Epithelial cell of proximal tubule (primary cell): ENCODE measurements at places on chromosomes 5 and 9. TPM values are rescaled to one million over a fixed set of nuclear protein-coding genes. Genes with fewer than 3 reads are reported as not detected.

- no peak for DNase-seq
Observed at GRCh38 chr9:126406075-126406667, 79.5 kb downstream of the MVB12B start.

DNA sequence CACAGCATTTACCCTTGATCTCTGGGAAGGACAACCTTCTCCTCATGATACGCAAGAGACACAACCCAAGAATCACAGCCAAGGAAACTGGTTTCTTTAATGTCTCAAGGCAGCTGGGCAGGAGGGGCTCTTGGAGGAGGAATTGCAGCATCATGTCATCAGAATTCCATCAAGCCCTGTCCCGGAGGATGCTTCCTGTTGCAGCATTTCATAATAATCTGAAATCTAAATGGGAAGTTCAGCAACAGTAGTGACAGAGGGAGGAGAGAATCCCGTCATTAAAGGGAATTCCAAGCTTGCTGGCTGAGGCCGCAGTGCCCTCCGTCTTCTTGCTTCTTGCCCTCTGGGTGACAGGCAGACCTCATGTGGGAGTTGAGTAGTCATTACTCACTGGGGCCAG, 192.7 kb downstream of the TENT4A start:
- peak; percentile 6 for DNase-seq

DNA sequence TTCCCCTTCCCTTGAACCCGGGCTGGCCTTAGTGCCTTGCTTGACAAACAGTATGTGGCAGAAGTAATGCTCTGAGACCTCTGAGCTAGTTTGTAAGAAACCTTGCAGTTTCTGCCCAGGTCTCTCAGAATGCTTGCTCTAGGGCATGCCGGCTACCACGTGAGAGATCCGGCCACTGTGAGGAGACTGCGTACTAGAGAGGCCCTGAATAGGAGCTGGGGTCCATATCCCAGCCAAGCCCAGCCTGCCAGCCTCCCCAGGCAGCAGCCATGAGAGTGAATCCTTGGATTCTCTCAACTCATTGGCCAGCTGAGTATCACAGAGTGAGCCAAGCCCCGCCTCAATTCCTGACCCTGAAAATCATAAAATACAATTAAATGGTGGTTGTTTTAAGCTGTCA, 16.0 kb upstream of the COL15A1 start:
- DNase-seq = no peak

DNA sequence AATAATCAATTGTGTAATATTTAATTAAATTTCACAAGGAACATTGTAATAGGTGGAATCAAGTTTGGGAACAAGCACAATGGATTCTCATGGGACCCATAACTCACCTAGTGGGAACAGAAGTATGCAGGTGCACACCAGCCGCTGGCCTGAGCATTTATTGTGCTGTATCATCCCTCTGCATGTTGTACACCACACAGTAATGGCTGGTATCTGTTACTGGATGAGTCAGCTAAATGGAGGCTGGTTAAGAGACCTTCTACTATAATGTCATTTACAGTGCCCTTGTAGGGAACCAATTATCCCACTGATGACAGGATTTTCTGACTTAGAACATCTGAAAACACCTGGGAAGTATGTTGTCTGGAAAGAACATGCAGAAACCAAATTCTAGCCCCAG, 3.2 kb upstream of the MAP3K1 start:
- DNase-seq = no peak

- no peak for DNase-seq
Observed at GRCh38 chr9:31541721-31542281, 842.6 kb upstream of the ACO1 start.

GRCh38 chr9:110738982-110739381, 70.4 kb downstream of the MUSK start:
- DNase-seq = no peak

- DNase-seq = peak; percentile 18
Observed at GRCh38 chr9:83166372-83166771, 103.4 kb upstream of the RASEF start.

GRCh38 chr5:170482511-170482910, 21.3 kb upstream of the KCNIP1 start:
- DNase-seq = no peak

GRCh38 chr5:123273095-123273494, 150.1 kb downstream of the CEP120 start:
- no peak for DNase-seq

DNA sequence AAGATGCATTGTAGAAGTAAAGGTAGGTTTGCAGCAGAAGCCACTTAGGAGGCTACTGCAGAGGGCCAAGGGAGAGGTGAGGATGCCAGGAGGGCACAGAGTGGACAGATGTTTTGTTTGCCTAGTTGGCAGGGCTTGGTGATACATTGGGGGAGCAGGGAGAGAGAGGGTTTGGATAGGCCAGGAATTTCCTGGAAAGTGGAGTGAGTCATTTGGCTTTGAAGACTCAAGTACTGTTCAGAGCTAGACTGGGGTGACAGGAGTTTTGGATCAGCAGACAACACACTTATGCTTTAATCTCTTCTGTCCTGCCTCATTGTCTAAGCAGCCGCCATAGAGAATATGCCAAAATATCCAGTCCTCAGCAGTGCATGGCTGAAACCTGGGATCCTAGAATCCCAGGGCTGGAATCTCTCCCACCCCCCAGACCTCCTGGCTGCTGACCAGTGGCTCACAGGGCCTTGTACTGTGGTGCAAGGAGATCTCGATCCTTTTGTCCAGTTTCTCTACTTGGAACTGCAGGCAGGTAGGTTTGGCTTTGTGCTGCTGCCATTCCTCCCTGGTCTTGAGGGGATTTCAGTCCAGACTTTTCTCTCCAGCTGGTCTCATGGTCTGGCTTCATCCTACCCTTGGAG, 11.0 kb downstream of the TMEM268 start:
- DNase-seq = peak; percentile 45

- no peak for DNase-seq
Observed at GRCh38 chr5:17891881-17892280, 257.6 kb downstream of the TAF11L14 start.

- DNase-seq = no peak
Observed at GRCh38 chr5:112023766-112024165, 266.8 kb upstream of the NREP start.

GRCh38 chr9:110248361-110248760, 7.9 kb downstream of the TXN start:
- DNase-seq = no peak

DNA sequence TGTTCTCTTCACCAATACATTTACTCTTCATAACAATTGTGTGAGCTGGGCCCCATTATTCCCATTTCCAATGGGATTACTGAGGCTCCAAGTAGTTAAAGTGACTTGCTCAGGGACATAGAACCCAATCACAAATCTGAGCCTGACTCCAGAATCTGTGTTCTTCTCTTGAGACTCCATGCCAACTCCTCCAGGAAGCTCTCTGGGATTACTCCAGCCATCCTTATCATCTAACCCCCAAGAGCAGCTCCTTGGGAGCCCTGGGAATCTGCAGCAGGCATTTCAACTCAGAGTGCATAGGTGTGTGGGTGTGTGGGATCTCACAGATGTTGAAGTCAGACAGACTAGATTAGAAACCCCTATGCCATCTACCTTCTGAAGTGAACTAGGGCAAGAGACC, 131.4 kb upstream of the BOD1 start:
- DNase-seq = no peak

DNA sequence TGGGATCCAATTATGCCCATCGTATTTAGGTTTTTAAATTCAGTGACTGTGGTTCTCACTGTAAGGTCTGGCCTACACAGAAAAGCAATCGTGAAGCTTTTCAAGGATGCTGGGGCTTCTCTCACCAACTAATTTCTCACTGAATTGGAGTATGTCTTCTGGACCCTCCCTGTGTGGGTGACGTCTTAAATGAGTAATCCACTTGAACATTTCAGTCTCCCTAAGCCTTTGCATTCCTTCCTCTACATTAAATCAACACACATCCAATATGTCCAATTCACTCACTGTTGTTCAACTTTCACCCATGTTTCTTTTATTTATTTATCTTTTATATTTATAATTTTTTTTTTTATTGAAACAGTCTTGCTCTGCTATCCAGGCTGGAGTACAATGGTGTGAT, 12.5 kb upstream of the BTF3 start:
- DNase-seq = no peak

DNA sequence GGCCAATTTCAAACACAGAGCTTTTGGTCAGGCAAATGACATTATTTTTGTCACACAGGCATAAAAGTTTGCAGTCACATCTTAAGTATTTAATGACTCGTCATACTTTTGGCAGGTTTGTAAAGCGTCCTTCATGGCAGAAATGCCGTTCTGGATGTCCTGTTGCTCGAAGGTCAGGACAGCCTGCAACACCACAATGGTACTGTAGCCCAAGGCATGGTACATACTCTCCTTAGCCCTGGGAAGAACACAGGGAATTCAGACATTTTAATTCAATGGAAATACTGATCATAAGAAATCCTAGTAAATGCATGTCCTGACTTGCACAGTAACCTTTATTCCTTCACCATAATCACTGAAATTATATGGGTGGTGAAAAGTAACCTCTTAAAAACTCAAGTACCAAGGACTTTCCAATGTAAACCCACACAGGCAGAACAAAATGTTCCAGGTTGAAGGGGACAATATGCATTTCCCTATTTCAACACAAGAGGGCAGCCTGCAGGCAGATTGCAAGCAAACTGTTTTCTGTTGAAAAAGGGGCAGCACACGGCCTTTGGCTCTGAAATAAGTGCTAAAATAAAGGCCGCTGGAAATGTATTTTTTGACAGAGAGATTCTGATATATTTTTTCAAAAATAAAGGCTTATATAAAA, 95.7 kb downstream of the TTC39B start:
- DNase-seq = no peak

- no peak for DNase-seq
Observed at GRCh38 chr9:128372784-128373183, 1.6 kb downstream of the URM1 start.

Gene FCN2
- total RNA-seq = not detected in 2 replicates

Gene WDR55
- total RNA-seq = 14.6 and 23.4 TPM in 2 replicates

Gene PTGES
- 15.3 and 33.6 TPM in 2 replicates for total RNA-seq

Gene ANXA6
- total RNA-seq = 83.6 and 135 TPM in 2 replicates

Gene ZBTB34
- total RNA-seq = 3.6 and 6.5 TPM in 2 replicates

Gene PDE4D
- 18.4 and 24.4 TPM in 2 replicates for total RNA-seq

Gene NRARP
- total RNA-seq = 2.2 and 4.9 TPM in 2 replicates

Gene ZNF454
- total RNA-seq = 0.87 and 1.7 TPM in 2 replicates

Gene FBXW2
- total RNA-seq = 24.0 and 28.1 TPM in 2 replicates

Gene PLAA
- 26.8 and 46.1 TPM in 2 replicates for total RNA-seq

Gene SLC6A7
- total RNA-seq = not detected in 2 replicates
